SJCRH30 (cell line): ENCODE measurements at places on chromosomes 5 and 9. TPM values are rescaled to one million over a fixed set of nuclear protein-coding genes. Genes with fewer than 3 reads are reported as not detected.

The DAB2 gene
- 18.4 and 19.1 TPM in 2 replicates for total RNA-seq

The LCN1 gene
- not detected in 2 replicates for total RNA-seq

The NAIP gene
- 6.1 and 9.2 TPM in 2 replicates for total RNA-seq

The GABBR2 gene
- not detected in 2 replicates for total RNA-seq

The FAM169A gene
- total RNA-seq = 14.4 and 17.9 TPM in 2 replicates

The FAF2 gene
- 51.7 and 52.5 TPM in 2 replicates for total RNA-seq

The ARSI gene
- 0.18 and 0.28 TPM in 2 replicates for total RNA-seq

The IZUMO3 gene
- total RNA-seq = not detected in 2 replicates

The CCDC183 gene
- total RNA-seq = 0.14 TPM in 1 of 2 replicates, not detected in the other

The TNFSF8 gene
- total RNA-seq = not detected in 2 replicates

The LURAP1L gene
- total RNA-seq = 5.3 and 6.4 TPM in 2 replicates

DNA sequence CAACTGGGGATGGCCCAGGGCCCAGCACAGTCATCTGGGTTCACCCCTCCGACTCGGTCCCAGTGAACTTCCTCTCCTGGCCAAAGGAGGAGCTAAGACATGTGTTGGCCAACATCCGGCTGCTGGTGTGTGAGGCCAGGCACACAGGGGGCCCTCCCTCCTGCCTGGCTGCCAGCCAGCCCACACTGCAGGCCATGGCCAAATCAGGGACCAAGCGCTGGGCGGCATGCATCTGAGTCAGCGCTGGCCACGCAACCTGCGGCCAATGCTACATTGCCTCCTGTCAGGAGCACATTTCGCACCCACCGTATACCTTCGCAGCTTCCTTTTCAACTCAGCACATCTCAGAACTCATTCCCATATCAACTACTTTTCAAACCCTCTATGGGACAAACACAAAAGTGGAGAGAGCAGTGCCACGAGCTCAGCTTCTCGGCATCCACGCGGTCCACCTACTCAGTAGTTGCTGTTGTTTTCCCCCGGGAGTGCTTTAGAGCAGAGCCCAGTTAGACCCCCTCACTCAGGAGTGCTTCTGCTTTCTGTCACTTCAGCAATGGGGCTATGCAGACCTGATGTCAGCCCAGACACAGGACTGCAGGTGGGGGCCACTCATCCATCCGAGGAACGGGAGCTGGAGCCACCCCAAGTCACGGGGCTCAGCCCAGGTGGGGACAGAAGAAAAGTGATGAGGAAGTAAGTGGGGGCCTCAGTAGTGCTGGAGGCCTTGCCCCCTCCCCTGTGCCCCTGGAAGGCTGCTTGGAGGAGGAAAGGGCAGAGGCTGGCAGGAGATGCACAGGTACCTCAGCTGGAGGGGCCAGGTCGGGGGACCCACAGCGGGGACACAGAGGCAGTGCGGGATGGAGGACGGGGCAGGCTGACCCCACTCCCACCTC lies 13.9 kb downstream of the NINJ1 start:
- H3K27ac ChIP-seq = no peak overlapping the region; the same call in 1 of the 2 replicates
- no peaks in the 10 kb centered on the region for H3K36me3 ChIP-seq
- peaks cover 9% of the 10 kb centered on the region for H3K4me1 ChIP-seq

DNA sequence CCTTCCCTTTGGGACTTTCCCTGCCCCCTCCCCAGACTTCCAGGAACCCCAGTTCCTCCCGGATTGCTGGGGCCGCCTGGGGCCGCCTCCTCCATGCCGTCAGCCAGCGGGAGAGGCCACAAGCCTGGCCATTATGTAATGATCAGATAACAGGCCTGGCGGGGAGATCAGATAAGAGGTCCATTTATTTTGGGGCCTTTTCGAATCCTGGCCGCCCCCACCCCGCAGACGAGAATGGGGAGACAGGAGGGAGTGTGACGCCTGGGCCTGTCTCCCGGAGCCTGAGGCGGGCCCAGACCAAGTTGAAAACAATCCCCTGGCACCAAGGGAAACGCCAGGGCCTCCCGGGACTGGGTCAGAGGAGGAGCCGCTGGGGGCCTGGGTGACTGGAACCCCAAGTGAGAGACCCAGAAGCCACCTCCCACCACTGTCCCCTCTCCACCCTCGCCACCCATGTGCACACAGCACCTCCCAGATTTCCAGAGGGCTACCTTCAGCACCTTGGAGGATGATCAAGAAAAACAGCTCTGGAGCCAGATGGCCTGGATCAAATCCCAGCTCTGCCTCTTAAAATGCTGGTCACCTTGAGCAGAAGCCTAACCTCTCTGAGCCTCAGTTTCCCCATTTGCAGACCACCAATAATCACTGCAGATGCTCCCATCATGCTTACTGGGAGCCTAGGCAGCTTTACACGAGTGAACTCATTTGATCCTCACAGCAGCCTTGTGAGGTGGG lies 7.8 kb downstream of the ENG start:
- peaks cover 8% of the 10 kb centered on the region for H3K36me3 ChIP-seq
- no peak overlapping the region for H3K27ac ChIP-seq
- DNase-seq = no peak
- no peaks in the 10 kb centered on the region for H3K27me3 ChIP-seq

DNA sequence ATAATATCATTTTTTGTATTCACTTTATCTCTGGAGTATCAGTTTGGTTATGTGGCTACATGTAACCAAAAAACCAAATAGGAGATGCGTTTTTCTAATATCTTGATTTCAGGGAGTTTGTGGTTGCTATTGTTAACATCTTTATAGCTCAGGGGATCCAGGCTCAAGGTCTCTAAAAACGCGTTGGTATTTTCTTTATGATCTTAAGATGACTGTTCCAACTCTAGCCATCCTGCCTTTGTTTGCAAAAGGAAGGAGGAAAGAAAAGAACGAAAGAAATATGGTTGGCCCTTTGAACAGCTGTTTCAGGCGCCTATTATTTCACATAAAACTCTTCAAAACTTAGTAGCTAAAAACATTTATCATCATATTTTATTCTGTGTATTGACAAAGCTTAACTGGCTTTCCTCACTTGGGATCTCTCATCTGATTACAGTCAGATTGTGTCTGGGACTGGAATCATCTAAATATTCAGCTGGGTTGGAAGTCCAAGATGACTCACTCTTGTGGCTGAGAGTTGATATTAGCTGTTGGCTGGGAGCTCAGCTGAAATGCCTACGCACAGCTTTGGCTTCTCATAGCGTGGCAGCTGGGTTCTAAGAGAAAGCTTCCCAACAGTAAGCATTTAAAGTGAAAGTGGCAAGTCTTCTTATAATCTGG lies 60.1 kb downstream of the FAM174A start:
- no peaks in the 10 kb centered on the region for H3K27me3 ChIP-seq
- H3K4me3 ChIP-seq = peak overlapping the region; percentile 31
- DNase-seq = peak; percentile 87
- peak overlapping the region; percentile 69 for H3K27ac ChIP-seq

DNA sequence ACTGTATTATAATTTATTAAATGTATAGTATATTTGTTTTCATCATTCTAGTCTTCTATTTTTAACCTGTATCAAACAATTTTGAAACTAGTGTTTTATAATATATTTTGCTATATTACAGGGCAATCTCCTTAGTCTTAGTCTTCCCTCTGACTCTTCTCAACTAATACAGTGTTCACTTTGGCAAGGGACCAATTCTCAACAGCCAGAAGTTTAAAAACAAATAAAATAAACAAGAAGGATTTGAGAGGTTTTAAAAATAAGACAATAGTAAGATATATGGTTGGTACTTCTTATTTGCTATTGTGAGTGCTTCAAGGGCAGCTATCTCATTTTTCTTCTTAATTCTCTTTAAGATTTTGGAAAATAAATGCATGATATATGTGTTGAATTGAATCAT lies 167.2 kb downstream of the RAB3C start:
- no peak for DNase-seq
- no peak overlapping the region for H3K4me3 ChIP-seq
- no peaks in the 10 kb centered on the region for H3K27me3 ChIP-seq
- H3K36me3 ChIP-seq = no peaks in the 10 kb centered on the region

DNA sequence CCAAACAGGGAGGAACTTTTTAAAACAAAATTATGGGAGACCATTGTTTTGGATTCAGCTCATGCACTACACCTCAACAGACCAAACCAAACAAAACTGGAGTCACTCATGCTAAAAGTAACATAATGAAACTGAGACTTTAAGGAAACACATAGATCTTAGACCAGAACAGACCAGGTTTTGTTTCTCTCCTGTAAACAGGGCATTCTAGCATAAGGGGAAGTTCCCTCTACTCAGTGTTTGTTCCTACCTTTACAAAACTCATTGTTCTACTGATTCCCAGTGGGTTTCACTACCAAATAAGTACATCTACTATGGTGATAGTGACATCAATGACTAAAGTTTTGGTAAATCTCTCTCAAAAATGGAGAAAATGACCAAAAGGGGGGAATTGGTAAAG lies 1103.6 kb upstream of the EDIL3 start:
- no peaks in the 10 kb centered on the region for H3K4me1 ChIP-seq
- H3K27me3 ChIP-seq = no peaks in the 10 kb centered on the region
- no peaks in the 10 kb centered on the region for H3K36me3 ChIP-seq
- DNase-seq = no peak
- no peak overlapping the region for H3K4me3 ChIP-seq

DNA sequence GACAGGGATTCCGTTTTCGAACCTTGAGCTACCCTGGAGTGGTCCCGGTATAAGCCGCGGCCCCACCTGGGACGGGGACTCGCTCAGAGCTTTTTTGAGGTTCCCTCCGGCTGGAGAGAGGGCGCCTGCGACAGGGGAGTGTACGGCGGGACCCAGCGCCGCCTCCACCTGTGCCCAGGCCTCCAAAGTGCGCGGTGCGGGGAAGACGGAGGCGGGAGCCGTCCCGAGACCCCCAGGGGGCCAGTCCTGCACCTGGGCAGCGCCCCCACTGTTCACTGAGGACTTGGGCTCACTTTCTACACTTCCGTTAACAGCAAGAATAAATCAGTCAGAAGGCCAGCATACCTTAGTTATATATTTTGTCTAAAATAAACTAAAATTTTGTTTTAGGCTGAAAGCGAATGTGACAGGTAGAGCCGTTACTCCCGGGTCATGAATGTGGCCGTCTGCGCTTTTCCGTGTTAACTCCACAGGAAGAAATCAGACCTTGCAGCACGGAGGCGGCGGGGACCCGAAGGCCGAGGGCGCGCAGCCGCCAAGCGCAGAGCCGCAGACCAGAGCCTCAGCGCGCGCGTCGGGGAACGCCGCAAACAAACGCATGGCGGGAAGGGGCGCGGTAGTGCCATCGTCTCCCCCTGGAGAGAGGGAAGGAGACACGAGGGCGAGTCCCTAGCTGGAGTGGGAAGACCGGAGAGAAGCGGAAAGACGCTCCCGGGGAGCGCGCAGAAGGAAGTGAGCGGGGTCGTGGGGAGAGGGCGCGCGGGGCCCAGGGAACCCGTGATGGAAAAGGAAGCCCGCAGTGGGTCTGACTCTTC lies 14.1 kb downstream of the TRIM7 start:
- H3K27me3 ChIP-seq = no peaks in the 10 kb centered on the region
- no peaks in the 10 kb centered on the region for H3K36me3 ChIP-seq
- H3K27ac ChIP-seq = peak overlapping the region; percentile 3; the same call in 1 of the 2 replicates

DNA sequence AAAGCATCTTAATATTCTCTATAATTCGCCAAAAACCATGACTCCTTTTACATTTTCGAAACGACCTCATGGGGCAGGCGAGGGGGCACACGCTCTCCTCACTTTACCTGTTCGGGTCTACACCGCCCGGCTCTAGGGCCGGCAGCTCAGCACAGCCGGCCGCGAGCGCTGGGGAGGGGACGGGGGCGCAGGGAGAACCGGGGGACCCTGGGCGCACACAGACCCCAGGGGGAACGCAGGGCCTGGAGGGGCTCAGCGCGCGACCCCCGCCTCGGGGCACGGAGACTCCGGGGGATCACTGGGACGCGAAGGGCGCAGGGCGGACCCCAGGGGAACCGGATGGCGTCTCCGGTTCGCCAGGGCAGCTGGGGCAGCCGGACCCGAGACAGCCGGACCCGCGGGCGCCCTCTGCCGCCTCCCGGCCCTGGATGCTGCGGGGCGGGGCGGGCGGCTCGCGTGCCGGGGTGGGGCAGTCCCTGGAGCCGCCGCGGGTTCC lies at the start of gene AHRR:
AHRR (plus strand) TSS at position 485 of the 496 bp plus-strand sequence. CDS start 22,189 bp downstream, outside the sequence.
- no peaks in the 10 kb centered on the region for H3K27me3 ChIP-seq
- no peak within 1 kb of the TSS for H3K4me3 ChIP-seq
- DNase-seq = no peak
- no peaks in the 10 kb centered on the region for H3K36me3 ChIP-seq
- H3K4me1 ChIP-seq = no peaks in the 10 kb centered on the region

- no peaks in the 10 kb centered on the region for H3K36me3 ChIP-seq
- no peaks in the 10 kb centered on the region for H3K27me3 ChIP-seq
- H3K4me1 ChIP-seq = no peaks in the 10 kb centered on the region
- no peak overlapping the region for H3K4me3 ChIP-seq
These were observed 22.0 kb upstream of the MAPK9 start for GRCh38 chr5:180313677-180314505.

DNA sequence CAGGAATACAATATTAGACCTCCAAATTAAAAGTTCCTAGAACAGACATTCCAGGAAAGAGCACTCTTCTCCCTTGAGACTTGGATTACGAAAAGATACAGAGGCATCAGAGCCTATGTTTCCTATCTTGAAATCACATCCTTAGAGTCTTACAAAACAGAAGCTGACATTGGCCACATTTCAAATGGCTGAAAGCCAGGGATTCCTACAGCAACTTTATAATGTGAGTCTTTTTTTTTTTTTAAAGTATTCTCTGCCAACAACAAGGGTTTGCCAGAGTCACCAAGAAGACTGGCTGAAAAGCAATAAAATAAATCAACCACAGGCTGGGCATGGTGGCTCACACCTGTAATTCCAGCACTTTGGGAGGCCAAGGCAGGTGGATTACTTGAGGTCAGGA lies 63.1 kb downstream of the TRPM6 start:
- peaks cover 9% of the 10 kb centered on the region for H3K4me1 ChIP-seq
- DNase-seq = peak; percentile 66
- no peak overlapping the region for H3K27ac ChIP-seq
- no peak overlapping the region for H3K4me3 ChIP-seq
- H3K27me3 ChIP-seq = no peaks in the 10 kb centered on the region
- no peaks in the 10 kb centered on the region for H3K36me3 ChIP-seq

GRCh38 chr5:15680455-15680854 lies 180.5 kb downstream of the FBXL7 start:
- H3K4me3 ChIP-seq = no peak overlapping the region
- no peak for DNase-seq
- H3K36me3 ChIP-seq = no peaks in the 10 kb centered on the region
- H3K4me1 ChIP-seq = 0 out of 2 replicates have a peak, but pooled peaks cover 4% of the 10 kb centered on the region

DNA sequence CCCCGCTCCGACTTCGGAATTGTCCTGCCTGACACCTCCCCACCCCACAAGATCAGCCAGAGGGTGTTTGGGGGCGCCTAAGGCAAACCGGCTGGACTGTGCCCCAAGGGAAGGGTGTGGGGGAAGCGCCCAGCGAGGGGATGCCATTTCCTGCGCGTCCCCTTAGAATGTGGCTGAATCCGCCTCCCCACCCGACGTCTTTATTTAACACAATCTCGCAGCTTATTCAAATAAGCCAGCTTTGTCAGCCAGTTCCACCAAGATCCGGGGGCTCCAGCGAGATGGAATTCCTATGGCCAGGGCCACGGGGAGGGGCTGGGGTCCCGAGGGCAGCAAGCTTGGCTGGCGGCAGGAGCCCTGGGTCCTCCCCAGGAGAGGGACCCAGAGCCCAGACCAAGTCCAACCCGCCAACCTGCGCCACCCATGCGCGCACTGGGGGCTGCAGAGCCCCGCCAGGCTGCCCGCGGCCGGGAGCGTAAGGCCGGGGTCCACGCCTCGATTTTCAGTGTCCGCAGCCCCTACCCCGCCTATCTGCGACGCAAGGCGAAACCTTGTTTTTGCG lies 7.4 kb downstream of the IRX4 start:
- no peak overlapping the region for H3K27ac ChIP-seq
- H3K36me3 ChIP-seq = no peaks in the 10 kb centered on the region
- H3K27me3 ChIP-seq = no peaks in the 10 kb centered on the region
- no peaks in the 10 kb centered on the region for H3K4me1 ChIP-seq
- no peak for DNase-seq
- H3K4me3 ChIP-seq = no peak overlapping the region

GRCh38 chr5:16411741-16412455 lies 53.7 kb downstream of the ZNF622 start:
- DNase-seq = no peak
- no peak overlapping the region for H3K4me3 ChIP-seq
- H3K4me1 ChIP-seq = no peaks in the 10 kb centered on the region
- no peaks in the 10 kb centered on the region for H3K36me3 ChIP-seq
